Stimulated activated CD4-positive, alpha-beta T cell treated with anti-CD3 and anti-CD28 coated beads, Interleukin-15, amount 100 ng/mL, for 1 hour (primary cell): ENCODE measurements at places on chromosomes 16 and 17.

DNA sequence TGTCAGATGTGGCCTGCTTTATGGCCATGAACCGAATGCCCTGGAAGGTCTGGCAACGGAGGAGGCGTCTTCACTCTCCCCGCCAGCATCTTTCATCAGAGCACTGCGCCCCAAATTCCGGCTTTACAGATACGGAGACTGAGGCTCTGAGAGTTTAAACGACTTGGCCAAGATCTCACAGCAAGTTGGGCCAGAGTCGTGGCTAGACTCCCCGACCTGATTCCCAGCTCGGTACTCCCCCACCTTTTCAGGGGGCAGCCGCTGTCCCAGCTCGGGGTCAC lies 1.7 kb downstream of the NGFR start:
- DNase-seq: no peak

DNA sequence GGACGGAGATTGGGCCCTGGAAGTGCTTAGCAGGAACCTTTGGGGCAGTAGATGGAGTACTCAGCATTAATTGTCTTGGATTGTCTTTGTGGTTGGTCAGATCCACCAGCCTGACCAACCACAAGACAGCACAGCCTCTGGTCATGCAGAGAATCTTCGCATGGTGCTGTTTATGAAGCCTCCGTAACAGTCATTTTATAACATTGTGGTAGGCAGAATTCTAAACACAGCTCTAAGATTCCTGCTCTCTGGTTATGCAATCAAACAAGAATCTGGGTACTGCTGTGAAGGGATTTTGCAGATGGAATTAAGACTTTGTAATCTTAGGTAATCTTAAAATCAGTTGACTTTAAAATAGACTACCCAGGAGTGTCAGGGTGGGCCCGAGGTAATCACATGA lies 312.2 kb upstream of the GOT2 start:
- no peak for DNase-seq

DNA sequence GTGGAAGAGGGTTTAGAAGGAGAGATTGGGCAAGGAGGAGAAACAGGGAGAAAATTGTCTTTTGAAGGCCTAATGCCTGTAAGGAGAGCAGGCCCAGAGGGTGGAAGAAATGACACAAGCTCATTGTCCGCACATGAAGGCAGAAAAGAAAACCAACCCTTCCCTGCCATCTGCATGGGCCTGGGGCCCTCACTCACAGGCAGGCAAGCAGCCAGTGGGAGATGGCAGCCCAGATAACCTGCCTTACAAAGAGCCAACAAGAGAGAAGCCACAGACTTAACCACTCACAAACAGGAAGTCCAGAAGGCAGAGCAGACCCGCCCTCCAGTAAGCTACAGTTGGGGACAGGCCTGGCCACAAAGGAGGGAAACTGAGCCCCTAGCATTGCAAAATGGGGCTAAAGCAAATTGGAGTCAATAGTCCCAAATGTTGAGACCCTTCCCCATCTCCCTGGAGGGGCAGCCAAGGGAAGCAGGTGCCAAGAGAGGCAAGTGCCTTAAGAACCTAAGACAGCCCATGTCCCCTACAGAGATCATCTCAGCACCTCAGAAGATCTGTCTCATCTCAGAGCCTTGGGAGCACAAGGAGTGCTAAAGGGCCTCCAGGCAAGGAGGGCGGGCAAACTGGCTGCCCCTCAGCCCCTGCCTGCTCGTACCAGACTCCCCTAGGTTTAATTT lies 7.3 kb upstream of the TSPOAP1 start:
- no peak for DNase-seq

- DNase-seq: no peak
Measured at GRCh38 chr17:13016881-13017654, 759 bp downstream of the ELAC2 start.

DNA sequence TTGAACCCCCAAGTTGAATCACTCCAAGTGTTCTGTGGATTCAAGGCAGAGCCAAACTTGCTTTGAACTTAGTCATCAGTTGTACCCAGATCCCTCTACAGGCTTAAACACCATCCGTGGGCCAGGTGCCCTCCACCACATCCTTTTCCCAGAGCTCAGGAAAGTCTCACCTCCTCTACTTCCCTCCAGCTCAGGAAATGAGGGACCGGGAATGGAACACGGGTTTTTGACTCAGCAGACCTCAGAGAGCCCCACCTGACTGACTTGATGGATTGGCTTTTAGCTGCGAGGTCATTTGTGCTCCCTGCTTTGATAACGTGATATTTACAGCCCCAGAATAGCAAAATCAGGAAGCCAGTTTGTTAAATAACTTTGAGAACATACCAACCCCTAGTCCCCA lies 20.1 kb downstream of the GID4 start:
- no peak for DNase-seq

DNA sequence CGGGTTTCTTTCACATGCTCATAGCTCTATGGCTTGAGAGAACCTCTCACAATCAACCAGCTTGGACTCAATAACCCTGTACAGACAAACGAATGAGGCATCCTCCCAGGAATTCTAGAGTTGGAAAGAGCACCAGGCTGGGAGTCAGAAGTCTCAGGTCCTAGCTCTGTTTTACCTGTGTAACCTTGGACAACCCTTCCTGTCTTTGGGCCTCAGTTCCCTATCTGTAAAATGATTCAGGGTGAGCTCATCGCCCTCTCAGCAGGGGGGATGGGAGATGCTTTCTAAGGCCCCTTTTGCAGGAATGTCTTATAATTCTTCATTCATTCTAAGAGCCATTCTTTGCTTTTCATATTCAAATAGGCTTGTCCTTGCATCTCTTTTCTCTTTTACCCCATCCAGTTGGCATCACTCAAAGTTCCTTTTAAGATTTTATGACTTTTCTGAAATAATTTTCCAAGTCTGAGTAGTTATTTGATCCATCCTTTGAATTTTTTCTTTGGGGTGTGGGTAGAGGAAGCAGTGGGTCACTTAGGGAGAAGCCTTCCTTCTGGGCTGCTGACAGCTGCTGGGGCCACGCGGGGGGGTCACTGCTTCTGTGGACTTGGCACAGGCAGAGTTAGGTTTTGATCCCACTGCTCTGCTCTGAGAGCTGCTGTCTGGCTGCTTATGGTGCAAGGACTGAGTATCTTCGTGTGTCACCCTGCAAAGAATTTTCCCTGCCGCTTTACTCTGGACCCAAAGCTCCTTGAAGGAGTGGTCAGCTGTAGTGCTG lies 102.7 kb downstream of the UTP18 start:
- DNase-seq: no peak

- DNase-seq: no peak
Measured at GRCh38 chr17:77571155-77571981, 387.1 kb upstream of the TNRC6C start.

GRCh38 chr17:65185062-65185461 lies 47.9 kb downstream of the RGS9 start:
- no peak for DNase-seq

DNA sequence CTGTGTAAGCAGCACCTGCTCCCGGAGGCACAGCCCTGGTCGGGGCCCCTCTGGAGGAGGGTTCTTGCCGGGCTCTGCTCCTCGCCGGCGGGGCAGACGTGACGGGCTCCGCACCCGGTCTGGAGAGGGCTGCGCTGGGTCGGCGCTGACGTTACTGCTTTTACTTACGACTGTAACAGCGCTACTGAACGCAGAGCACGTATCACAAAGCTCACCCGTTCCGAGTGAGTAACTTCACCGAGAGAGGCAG lies 1.3 kb upstream of the RAB40C start:
- peak; percentile 26 for DNase-seq

GRCh38 chr16:49594153-49594552 lies 220.5 kb downstream of the C16orf78 start:
- no peak for DNase-seq
